ENCODE measurements at places on chromosomes 3 and 15.

DNA sequence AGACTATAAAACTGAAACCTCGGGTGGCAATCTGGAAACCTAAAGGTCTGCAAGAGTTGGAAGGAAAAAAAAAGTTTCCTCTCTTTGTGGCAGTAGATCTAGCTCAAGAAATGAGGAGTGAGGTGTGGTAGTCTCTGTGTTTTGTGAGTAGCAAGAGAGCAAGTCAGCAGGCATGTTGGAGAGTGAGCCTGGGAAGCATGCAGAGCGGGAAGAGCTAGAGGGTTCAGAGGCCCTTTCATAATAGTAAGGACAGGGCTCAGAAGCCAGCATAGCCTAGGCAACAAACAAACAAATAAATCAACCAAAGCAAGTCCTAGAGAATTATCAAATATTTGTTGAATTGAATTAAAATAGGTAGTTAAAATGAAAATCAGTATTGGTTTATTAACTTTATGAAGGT, 189.7 kb upstream of the CBLB start:
- DNase-seq = no peak

GRCh38 chr3:22269831-22270230, 518.8 kb upstream of the ZNF385D start:
- DNase-seq = peak; percentile 10

DNA sequence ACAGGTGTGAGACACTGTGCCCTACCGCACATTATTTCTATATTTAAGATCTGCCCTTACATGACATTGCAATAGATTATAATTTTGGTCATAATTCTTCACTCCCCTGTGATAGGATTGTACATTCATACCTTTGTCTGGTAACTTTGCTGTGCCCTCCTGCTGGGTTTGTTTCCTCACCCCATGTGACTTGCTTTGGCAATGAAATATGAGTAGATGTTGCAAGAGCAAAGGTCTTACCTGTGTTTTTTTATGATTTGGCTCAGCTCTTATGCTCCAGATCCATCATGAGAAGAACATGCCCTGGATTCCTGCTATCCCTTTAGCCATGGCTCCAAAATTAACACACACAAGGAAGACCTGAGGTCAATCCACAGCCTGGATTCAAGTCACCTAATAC, 137.7 kb upstream of the EOMES start:
- DNase-seq = no peak

- DNase-seq = no peak
These were observed 9.6 kb downstream of the TRH start for GRCh38 chr3:129984125-129984524.

- DNase-seq = no peak
These were observed 15.0 kb downstream of the TAGLN3 start for GRCh38 chr3:112013784-112014143.

DNA sequence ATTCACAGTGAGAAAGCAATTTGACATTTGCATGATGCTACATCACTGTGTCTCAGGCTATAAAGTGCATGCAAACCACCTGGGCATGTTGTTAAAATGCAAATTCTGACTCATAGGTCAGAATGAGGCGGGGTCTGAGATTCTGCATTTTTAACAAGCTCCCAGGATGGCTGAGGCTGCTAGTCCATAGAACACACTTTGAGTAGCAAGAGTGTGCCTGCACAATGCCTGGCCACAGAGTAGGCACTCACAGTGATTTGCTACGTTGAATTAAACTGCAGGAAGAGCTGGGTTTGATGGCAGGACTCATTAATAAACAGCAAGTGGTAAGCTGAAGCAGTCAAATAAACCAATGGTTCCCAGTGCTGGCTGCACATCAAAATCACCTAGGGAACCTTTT, 48.1 kb downstream of the NTRK3 start:
- peak; percentile 64 for DNase-seq

DNA sequence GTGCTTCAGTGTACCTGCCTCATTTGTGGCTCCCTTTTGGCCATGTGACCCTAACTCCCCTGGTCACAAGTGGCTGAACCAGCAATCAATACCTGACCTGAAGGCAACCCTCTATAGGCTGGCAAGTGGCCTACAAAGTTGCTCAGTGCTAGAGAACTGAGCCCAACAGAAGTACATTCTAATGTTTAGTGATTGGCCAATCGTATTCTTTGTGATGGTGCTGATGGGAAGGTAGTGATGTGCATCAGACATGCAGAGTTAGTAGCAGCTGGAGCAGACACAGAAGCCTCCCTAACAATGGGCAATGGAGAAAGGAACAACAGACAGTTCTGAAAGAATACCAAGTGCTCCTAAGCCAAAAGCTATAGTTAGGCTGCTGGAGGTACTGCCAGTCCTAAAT, 10.4 kb upstream of the ATOSA start:
- no peak for DNase-seq

DNA sequence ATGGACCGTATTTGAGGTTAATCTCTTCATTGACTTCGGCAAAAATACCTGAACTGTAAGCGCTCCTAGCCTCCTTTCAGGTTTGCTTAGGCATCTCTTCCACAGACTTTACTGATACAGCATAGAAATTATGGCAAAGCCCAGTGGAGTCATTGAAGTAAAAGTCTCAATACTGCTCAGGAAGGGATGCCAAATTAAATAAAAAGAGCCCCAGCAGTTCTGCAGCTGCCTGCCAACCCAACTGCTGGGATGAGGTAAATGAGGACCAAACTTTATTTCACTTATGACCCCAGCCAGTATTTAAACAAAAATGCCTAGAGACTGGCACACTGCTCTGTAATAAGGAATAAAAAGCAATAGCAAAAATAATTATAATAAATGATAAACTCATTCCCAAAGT, 65.4 kb downstream of the IQCH start:
- DNase-seq = no peak

- DNase-seq = no peak
These were observed 32.7 kb downstream of the STARD9 start for GRCh38 chr15:42608110-42608531.

GRCh38 chr3:99637368-99638111, 854 bp upstream of the COL8A1 start:
- DNase-seq = no peak

DNA sequence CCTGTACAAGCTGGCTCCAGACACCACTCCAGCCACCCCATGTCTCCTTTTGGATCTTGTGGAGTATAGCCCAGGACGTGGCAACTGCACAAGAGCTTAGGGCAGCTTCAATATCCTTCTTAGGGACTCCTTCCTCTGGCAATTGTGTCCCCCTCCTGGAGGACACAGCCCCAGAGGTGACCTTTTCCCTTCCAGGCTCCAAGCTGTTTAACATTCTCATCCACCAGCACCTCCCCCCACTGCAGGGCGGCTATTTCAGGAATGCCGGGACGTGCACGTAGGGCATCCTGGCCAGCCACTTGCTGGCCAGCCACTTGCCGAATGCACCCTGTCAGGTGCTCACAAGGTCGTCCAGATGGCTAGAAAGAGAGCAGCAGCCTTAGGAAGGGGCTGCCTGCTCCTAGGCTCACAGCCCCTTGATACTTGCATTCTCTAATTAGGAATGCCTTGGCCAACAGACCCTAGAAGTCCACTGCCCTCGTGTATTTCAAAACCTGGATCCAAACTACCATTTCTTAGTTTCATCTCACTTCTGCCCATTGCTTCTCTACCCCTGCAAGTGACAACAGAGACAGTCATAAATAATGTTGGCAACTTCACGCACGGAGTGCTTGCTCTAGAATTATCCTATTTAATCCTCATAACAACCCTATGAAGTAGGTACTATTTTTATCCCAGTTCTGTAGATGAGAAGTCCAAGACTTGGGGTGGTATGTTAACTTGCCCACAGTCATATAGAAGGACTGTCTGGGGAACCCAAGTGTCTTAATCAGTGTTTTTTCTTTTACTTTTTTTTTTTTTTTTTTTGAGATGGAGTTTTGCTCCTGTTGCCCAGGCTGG, 24.5 kb upstream of the IDH2 start:
- no peak for DNase-seq

DNA sequence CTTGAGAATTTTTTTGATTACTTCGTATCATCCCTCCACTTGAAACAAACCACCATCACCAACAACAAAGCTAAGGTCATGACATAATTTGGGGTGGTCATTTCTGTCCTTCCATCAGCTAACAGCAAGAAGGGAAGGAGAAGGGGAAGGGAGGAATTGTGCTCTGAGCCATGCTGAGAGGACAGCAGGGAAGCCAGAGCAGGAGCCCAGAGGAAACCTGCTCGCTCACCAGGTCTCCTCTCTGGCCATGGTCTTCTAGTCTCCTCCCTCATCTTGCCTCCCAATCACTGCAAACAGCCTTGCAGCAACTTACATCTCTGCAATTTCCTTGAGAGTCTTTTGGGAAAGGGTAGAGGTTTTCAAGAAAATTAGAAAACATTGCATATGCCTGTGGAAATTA, 196.7 kb downstream of the SSR3 start:
- DNase-seq = no peak

- no peak for DNase-seq
These were observed 42.3 kb upstream of the USP3 start for GRCh38 chr15:63462088-63462487.

- no peak for DNase-seq
These were observed 744 bp upstream of the CCDC32 start for GRCh38 chr15:40565333-40566238.

DNA sequence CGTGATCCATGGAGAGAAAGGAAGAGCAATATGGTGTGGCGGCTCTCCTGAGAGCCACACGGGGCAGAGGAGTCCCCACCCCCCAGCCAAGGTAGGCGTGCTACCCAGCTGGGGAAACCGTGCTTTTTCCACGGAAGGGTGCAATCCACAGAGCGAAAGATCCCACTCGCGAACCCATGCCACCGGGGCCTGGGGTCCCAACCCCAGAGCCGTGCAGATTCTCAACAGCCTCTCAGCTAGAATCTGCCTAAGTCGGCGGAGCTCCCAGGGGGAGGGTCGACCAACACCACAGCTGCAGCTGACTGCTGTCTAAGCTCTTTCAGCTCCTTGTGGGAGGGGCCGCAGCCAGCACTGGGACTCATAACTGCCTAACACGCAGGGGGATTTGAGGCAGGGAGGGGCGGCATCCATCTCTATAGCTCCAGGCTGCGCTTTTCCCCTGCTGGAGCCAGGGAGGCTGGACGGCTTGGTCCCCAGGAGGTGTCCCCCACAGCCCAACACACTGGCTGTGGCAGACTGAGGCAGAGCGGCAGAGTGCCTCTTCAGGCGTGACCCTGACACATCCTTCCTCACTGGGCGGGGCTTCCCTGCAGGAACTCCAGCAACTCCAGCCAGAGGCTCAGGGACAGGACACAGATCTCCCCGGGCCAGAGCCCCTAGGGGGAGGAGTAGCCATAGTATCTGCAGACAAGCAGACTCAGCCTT, 107.6 kb upstream of the ZBTB20 start:
- no peak for DNase-seq

DNA sequence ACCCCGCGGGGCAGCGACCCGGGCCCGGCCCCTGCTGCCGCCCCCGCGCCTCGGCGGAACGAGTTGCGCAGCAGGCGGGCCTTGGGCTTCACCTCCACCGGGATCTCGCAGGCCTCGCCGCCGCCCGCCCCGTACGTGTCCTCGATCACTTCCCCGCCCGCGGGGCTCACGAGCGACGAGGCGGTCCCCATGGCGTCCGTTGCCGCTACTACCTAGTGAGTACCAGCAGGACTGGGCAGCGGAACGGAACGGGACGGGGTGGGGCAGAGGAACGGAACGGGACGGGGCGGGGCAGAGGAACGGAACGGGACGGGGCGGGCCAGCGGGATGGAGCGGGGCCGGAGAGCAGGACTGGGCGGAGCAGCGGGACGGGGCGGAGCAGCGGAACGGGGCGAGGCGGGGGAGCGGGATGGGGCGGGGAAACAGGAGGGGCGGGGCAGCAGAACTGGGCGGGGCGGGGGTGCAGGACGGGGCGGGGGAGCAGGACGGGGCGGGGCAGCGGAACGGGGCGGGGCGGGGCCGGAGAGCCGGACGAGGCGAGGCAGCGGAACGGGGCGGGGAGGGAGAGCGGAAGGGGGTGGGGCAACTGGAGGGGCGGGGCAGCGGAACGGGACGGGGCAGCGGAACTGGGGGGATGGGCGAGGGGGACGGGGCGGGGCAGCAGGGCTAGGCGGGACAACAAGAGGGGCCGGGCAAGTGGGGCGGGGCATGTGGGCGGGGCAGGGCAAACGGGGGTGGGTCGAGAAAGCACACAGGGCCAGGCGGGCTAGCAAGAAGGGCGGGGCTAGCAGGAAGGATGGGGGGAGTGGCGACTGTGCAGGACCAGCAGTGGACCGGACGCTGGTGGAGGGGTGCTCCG, at the start of gene NPHP3:
Gene NPHP3 (minus strand): TSS at position 245 of the 859 bp plus-strand sequence. CDS start 54 bp downstream, at position 191.
- DNase-seq = peak; percentile 95

- no peak for DNase-seq
These were observed 1.5 kb upstream of the CACNA2D3 start for GRCh38 chr3:54120657-54121413.

GRCh38 chr15:57751177-57751800, 44.8 kb downstream of the POLR2M start:
- DNase-seq = peak; percentile 80

DNA sequence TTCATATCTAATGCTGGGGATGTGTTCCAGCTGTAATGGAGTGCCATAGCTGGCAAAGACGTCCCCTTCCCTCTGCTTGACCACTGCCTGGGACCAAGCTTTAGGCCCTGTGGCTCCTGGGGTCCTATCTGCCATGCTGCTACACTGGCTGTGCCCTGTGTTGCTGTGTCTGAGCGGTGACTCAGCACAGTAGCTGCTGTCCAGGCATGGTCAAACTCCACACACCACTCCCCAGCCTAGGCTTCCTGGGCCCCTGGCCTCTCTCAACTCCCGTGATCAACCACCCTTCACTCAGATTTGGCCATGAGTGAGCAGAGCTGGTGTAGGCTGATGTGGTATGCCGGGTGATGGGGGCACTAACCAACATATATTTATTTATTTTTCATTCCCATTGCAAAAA, 27.0 kb downstream of the EPHB1 start:
- DNase-seq = no peak

- DNase-seq = peak; percentile 92
These were observed 328.6 kb downstream of the AGBL1 start for GRCh38 chr15:86408261-86408660.

GRCh38 chr15:101083336-101084045, 164.3 kb downstream of the LRRK1 start:
- no peak for DNase-seq

GRCh38 chr3:62888180-62888579, 13.0 kb upstream of the CADPS start:
- DNase-seq = peak; percentile 65

- DNase-seq = no peak
These were observed 4.8 kb upstream of the AVEN start for GRCh38 chr15:34043813-34044212.

DNA sequence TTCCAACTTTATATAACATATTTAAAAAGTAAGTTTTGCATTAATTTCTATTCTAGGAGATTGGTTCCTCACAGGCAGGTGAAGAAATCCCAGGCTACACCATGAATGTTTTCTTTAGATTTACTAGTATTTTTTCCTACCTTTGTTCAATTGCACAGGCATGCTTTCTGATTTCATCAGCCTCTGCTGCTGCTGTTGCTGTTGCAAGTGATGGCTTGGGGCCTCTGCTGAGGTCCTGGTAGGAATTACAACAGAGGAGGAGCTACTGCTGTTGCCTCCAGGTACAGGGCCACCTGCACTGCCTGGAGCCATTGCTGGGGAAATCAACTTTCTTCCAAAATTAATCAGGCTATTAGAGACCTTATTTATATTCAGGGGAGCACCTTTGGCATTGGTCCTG, 353.3 kb downstream of the PLCL2 start:
- no peak for DNase-seq

GRCh38 chr3:50792568-50792967, 117.8 kb downstream of the DOCK3 start:
- DNase-seq = no peak

Measured in brain (organoid and tissue), 16 donors.